Stimulated activated CD8-positive, alpha-beta memory T cell treated with anti-CD3 and anti-CD28 coated beads, Interleukin-4, amount 100 ng/mL, for 24 hours (primary cell): ENCODE measurements at places on chromosomes 7 and 10.

- DNase-seq: no peak
Measured at GRCh38 chr7:66899552-66900280, 21.3 kb upstream of the TMEM248 start.

DNA sequence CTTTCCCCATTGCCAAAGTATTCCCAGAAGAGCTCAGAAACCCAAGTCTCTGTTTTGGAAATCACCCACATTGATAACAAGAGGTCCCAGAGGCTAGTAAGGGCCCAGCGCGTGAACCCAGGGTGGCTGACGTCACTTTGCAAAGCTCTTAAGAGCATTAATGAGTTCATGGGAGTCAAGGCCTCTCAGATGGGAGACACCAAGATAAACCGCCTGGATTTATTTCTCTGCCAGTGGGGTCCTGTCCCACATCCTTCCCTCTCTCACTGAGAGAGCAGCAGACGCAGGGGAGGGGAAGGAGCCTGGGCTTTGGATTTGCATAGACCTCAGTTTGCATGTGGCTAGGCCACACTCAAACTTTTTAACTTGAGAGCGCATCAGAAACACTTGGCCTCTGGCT, 184.8 kb upstream of the PDE1C start:
- no peak for DNase-seq

- no peak for DNase-seq
Measured at GRCh38 chr10:96858706-96859050, 26.6 kb downstream of the LCOR start.

DNA sequence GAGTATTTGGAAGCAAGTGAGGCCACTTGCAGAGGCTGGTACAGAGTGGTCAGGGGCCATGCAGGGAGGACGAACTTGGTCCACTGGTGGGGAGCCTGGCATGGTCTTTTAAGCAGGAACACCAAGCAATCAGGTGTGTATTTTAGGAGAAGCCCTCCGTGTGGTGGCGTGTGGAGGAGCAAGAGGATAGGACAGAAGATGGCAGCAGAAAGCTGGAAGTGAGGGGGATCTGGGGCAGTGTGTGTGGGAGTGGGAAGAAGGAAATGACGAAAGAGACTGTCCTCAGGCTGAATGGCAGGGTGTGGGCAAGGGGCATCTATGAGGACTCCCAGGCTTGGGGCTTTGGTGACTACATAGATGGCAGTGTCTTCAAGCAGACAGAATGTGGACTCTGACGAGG, 51.2 kb downstream of the TEX36 start:
- DNase-seq: no peak

GRCh38 chr7:101857358-101857811, 40.0 kb downstream of the CUX1 start:
- DNase-seq: no peak

GRCh38 chr7:155769701-155770100, 42.6 kb downstream of the SHH start:
- DNase-seq: no peak

DNA sequence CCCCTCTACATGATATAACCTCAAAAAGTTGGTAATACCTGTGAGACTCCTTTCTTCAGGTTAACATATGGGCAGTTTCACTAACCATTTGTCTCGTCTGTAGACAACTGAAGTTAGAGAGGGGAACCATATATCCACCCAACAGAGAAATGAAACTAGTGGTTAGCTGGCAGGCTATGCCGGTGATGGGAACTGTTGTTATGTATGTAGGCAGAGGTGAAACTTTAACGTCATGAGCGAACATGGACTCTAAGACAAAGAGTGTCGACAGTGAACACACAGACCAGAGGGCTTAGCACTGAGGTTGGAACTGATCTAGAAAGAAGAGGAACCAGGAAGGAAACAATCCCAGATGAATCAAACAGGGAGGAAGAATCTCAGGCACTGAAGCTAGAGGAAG, 112.4 kb downstream of the ELMO1 start:
- DNase-seq: no peak

DNA sequence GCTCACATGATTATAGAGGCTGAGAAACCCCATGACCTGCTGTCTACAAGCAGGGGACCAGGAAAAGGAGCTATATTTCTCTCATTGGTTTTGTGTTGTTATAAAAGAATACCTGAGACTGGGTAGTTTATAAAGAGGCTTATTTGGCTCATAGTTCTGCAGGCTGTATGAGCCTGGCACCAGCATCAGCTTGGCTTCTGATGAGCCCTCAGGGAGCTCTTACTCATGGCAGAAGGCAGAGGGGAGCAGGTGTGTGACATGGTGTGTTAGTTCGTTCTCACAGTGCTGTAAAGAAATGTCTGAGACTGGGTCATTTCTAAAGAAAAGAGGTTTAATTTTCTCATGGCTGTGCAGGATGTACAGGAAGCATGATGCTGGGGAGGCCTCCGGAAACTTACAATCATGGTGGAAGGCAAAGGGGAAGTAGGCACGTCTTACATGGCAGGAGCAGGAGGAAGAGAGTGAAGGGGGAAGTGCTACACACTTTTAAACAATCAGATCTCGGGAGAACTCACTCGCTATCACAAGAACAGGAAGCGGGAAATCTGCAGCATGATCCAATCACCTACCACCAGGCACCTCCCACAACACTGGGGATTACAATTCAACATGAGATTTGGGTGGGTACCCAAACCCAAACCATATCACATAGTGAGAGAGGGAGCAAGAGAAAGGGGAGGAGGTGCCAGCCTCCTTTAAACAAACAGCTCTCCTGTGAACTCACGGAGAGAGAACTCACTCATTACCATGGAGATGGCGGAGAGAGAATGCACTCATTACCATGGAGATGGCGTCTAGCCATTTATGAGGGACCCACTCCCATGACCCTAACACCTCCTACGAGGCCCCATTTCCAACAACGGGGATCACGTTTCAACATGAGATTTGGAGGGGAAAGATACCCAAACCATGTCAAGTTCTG, 133.4 kb downstream of the JCAD start:
- no peak for DNase-seq

GRCh38 chr10:45443101-45444009, 69.3 kb downstream of the ALOX5 start:
- no peak for DNase-seq

- no peak for DNase-seq
Measured at GRCh38 chr7:159119026-159119741, 25.5 kb downstream of the VIPR2 start.

DNA sequence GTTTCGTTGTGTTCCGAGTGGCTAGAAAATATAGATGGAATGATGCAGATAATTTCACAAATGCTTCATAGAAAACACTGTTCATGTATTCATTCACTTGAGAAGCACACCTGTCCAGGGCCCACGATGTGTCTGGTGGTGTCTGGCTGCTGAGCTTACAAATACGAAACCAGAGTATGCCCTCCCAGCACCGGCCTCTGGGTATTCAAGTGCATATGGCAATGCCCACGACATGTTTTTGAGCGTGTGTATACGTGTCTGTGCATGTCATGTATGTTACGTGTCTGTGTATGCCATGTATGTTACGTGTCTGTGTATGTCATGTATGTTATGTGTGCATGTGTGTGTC, 37.9 kb downstream of the IL2RA start:
- DNase-seq: no peak

DNA sequence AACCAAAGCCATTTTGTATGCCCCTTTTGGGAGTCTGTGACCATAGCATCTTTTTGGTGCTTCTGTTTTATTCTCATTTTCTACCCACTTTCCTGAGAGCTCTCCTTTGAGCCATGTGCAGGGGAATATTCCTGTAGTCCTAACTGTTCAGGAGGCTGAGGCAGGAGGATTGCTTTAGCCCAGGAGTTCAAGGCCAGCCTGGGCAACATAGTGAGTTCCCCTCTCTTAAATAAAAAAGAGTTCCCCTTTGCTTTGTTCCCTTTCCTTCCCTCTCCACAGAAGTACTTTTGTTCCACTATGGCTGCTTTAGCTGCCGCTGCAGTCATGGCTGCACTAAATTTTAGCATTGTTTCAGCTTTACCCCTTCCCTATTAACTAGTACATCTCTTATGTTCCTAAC, 85.9 kb downstream of the BTAF1 start:
- no peak for DNase-seq

GRCh38 chr10:76657337-76658012, 980.1 kb downstream of the KCNMA1 start:
- DNase-seq: no peak

DNA sequence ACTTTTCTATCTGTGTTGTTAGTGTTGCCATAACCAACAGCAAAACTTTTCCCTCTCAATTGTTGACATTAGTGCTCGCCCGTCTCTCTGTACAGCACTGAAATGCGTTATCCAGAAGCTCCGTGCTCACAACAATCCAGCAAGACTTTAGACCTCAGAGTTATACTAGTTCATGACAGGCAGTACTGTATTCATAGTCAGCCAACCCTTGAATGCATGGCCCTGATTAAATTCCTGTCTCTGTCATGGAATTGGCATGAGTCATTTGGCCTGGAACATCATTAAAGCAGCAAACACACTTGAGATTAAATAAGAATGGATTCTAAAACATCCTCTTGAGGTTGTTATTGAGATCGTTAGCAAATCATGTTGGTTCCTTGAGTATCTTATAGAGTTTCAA, 405.5 kb upstream of the C7orf33 start:
- no peak for DNase-seq

DNA sequence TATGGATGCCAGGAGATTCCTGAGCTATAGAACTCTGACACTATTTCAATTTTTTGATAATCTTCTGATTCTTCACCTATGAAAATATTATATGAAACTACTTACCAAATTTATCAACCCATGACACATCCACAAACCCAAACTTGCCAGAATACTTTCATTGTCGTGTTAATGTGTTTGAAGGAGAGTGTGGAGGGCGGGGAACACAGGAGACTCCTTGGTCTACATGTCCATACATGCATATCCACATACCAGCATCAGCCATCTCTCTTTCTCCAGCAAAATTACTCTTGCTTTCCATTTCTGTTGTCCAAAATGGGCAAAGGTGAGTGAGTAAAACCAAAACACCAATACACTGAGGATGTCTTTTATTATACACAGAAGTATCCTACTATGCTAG, 23.5 kb upstream of the BPGM start:
- DNase-seq: no peak

DNA sequence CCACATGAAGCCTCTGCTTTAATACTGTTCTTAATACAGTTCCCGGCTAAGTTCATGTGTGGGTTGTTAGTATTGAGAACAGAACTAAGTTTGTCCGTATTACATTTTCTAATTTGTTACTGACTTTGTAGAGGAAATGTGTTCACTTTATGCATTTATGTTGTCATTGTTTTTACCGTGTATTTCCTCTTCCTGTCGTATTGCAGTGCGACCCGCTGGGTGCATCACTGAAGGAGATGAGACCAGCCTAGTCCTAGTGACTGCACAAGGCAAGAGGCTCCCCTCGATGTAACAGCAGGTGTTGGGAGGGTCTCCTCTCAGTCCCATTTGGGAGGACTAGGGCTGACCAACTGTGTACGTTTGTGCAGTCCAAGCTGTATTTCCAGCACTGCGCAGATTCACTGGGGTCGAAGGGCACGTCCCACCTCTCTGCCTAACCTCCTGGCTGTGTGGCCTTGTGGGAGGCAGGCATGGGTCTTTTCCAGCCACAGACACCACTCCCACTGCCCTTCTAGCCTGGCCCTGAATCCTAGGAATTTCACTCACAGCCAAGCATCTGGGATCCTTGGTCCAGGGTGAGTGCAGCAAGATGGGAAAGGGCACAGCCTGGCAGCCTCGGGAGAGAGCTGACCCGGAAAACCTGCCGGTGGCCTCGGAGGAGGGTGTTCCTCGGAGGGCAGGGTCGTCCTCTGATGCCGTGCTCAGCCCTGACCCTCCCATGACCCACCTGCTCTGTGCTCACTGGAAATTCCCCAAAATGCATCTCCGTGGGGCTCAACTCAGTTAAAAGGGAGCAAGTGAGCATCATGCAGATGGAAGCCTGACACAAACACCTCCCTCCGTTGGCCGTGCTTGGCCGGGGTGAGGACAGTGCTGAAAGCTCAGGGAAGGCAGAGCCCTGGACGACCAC, 63.9 kb upstream of the FAM20C start:
- DNase-seq: no peak

GRCh38 chr7:129295015-129295423, 70.2 kb downstream of the AHCYL2 start:
- no peak for DNase-seq

DNA sequence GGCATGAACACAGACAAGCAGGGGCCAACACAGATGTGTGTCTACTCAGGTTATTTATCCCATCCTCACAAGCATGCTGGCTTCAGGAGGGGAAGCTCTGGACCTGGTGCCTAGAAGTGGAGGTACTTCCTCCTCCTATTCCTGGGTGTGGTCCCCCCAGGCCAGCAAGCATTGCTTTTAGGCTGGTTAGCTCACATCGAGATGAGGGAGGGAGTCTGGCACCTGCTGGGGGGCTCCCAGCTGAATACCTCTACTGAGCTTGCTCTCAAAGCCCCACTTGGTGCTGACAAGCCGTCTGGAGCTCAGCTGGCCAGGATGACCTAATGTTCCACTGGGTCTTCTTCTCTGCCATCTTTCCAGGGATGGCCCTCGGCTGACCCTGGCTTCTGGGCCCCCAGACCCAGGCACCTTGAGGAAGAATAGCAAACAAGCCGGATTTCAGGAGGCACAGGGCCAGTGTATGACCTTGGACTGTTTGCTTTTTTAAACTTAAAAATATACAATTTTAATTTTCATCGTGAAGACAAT, 26.8 kb downstream of the FAM241B start:
- no peak for DNase-seq

DNA sequence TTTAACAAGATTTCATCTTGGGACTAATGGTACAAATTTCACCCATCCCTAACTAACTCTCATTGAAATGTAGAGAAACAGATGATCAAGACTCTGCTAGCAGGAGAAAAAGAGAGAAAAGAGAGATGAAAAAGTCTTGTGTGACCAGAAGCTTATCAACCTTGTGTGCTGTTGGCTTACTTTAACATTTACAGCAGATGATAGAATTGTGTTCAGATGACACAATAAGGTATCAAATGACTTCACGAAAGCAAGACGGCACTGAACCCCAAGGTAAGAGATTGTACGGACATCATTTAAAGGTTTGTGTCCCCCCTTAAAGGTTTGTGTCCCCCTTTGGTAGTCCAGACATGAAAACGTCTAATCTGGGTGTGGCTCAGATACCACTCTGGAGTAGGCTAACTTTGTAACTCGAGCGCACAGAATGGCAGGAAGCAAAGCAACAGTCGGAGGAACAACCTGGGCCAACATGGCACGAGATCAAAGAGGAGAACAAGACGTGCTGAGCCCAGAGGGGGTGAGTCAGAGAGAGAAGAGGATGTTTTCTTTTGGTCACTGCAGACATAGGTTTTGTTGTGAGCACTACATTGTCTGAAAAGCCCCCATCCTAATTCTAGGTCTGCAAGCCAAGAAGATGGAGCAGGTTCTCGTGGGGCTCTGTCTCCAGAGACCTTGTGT, 10.4 kb upstream of the LMBR1 start:
- DNase-seq: no peak

DNA sequence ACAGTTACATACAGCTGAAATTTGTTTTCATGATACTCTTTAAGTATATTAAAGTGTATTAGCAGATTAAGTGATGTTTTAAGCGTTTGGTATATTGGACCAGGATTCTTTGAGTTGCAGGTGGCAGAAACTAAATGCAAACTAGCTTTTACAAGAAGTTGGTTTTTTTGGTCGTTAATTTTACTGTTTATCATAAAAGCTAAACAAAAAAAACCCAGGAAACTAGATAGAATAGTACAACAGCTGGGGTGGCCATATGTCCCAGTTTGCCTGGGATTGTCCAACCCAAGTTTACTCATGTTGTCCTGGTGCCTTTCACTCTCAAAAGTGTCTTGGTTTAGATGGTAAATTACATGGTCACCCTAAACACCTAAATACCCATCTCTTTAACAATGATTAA, 108.7 kb downstream of the PHTF2 start:
- no peak for DNase-seq

- DNase-seq: no peak
Measured at GRCh38 chr7:91020636-91021385, 243.4 kb upstream of the FZD1 start.
